ENCODE measurements at places on chromosomes 16 and 17. TPM values are rescaled to one million over a fixed set of nuclear protein-coding genes. Genes with fewer than 3 reads are reported as not detected.

The EMC6 gene
- total RNA-seq, result 8.1 TPM

The LDAF1 gene
- 71.4 TPM for total RNA-seq

The ATP2A1 gene
- total RNA-seq, result 0.16 TPM

The LDHD gene
- 0.31 TPM for total RNA-seq

The KAT8 gene
- total RNA-seq, result 41.2 TPM

The KRT222 gene
- total RNA-seq, result 3.6 TPM

The DCUN1D3 gene
- total RNA-seq, result 18.9 TPM

The EEF2KMT gene
- total RNA-seq, result 2.2 TPM

The CA7 gene
- not detected for total RNA-seq

The PRMT7 gene
- 44.0 TPM for total RNA-seq

The SLC38A8 gene
- total RNA-seq, result not detected

The CBFA2T3 gene
- 1.9 TPM for total RNA-seq

The CA5A gene
- total RNA-seq, result not detected

Data from occipital lobe (tissue), 3 donors.